ENCODE measurements at places on chromosomes 2 and 18. TPM values are rescaled to one million over a fixed set of nuclear protein-coding genes. Genes with fewer than 3 reads are reported as not detected.

Gene CXCR1
- not detected for polyA plus RNA-seq

Gene GPAT2
- 3.6 TPM for polyA plus RNA-seq

Gene SERPINB3
- not detected for polyA plus RNA-seq

Gene PTGR3
- polyA plus RNA-seq, result 29.3 TPM

Gene MROH2A
- not detected for polyA plus RNA-seq

- DNase-seq, result no peak
Observed at GRCh38 chr2:174013315-174013751, 48.2 kb upstream of the SP3 start.

- no peak for DNase-seq
Observed at GRCh38 chr2:168685600-168686451, 116.6 kb upstream of the NOSTRIN start.

Measured in CD4-positive, alpha-beta memory T cell (primary cell).